CD4-positive, alpha-beta T cell treated with Interleukin-6 for 4 hours (primary cell): ENCODE measurements at places on chromosomes 1 and 21.

DNA sequence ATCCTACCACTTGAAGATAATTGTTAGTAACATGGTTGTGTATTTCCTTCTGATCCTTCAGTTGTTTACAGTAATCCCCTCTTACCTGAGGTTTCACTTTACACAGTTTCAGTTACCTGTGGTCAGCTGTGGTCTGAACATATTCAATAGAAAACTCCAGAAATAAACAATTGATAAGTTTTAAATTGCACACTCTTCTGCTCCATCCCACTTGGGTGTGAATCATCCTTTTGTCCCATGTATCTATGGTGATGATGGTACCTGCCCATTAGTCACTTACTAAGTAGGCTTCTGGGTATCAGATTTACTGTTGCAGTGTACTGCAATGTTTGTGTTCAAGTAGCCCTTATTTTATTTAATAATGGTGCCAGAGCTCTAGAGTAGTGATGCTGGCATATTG, 62.5 kb downstream of the OSBPL9 start:
- DNase-seq: no peak

DNA sequence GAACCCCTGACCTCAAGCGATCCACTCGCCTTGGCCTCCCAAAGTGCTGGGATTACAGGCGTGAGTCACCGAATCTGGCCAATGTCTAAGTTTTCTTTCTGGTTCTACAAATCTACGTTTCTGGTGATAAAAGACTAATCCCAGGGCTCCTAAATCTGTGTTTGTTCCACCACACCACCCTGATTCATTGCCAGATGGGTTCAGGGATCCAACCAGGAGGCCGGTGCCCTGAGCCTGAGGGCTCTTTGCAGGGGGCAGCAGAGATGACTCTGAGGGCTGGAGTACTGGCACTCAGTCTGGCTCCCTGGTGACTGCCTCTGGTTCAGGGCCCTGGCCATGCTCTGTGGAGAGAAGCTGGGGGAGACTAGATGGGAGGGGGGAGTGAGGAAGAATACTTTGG, 10.5 kb upstream of the OPRD1 start:
- DNase-seq: no peak

DNA sequence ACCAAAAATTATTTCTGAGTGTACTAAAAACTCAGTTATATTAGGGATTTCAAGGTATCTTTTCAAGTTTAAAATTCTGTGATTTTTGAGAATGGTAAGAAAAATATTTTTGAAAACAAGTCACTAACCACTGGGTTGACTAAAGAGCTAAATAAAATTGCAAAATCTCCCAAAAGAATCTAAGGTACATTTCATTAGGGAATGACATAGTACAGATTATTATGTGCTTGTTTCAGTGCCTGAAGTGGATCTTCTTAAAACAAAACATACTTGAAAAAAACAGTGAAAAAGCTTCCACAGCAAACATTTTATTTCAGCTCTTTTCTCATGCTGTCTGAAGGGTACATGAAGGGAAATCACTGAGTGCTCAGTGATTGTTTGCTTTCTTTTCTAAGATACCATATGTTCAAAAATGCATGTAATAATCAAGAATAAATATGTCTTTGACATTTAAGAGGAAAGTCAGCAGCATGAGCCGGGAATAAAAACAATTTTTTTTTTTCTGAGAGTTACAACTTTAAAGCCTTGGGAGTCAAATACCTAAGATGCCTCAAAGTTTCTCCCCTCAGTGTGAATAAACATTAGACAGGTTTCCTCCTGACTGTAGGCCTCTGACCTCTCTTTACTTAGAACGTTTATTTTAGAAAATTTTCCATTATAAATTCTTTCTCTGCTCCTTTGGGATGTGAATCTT, 200.7 kb downstream of the KCNT2 start:
- no peak for DNase-seq

GRCh38 chr1:168476588-168477385, 67.0 kb downstream of the XCL2 start:
- DNase-seq: no peak

DNA sequence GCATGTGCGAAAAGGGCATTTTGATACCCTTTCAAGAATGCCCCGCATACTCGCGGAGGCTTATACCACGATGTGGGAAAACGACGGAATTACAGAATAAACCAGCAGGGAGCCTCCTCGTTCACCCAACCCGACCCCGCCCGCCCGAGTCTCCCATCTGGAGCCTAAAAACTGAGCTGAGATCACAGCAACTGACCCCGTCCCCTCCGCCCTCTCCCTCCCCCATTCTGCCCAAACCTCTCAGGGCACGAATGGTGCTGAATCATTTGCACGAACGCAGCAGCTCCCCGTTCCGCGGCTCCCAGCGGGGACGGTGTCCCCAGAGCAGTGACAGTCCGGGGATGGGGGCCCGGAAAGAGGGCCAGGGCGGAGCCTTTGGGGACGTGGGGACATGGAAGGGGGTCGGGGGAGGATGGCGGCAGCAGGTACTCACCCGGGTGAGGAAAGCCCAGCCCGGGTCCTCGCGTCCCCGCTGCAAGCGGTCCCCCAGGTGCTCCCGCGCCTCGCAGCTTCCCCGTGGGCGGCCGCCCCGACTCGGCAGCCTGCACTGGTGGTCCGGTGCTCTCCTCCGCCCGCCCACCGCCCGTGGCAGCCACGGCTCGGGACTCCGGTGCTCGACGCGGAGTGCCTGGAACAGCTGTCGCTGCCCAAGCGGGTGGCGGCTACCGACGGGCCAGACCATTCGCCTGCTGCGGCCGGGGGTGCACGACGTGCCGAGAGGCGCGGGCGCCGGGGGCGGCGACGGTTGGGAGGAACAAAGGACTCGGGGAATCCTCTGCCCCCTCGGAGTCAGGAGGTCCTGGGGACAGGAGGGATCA, at the start of gene TTLL7:
TSS of gene TTLL7 (minus strand) at position 635 of the 818 bp plus-strand sequence. CDS start 46,921 bp downstream, outside the sequence.
- peak; percentile 42 for DNase-seq

GRCh38 chr1:221517961-221518360, 223.9 kb downstream of the DUSP10 start:
- no peak for DNase-seq

GRCh38 chr1:173453982-173454381, 23.2 kb upstream of the PRDX6 start:
- no peak for DNase-seq

GRCh38 chr1:205013683-205014367, 29.2 kb upstream of the CNTN2 start:
- no peak for DNase-seq

DNA sequence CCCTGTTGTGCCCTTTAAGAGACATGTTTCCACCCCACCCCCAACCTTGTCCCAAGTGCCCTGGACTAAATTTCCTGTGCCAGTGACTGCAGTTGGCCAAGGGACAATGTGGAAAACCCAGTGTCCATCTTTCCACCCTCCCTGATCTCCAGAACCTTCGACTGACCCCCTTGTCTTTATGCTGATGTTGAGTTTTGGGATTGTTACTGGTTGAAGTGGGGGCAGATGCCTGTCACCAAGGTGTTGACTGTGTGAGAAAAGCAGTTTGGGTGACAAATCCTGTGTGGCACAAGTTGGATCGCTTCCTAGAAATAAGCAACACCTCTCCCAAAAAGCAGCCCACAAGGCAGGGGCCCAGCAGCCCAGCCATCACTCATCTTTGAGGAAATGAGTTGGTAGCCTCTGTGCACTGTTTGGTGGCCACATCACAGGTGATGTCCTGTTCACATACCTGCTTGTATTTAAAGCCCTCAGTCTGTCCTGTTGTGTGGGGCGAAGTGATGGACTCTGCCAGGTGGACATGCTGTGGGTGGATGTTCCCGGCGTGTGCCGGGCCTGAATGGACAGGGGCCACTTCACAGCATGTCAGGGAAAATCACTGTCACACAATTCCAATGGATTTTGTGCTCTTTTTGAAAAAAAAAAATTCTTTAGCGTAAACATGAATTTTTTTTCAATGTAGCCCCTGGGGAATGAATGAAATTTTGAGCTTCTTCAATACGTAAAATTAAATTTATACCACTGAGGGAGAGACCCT, 6.6 kb upstream of the MIIP start:
- no peak for DNase-seq

GRCh38 chr1:40739455-40740008, 44.1 kb upstream of the KCNQ4 start:
- DNase-seq: no peak

GRCh38 chr1:23585321-23586022, 26.2 kb upstream of the ID3 start:
- DNase-seq: no peak

DNA sequence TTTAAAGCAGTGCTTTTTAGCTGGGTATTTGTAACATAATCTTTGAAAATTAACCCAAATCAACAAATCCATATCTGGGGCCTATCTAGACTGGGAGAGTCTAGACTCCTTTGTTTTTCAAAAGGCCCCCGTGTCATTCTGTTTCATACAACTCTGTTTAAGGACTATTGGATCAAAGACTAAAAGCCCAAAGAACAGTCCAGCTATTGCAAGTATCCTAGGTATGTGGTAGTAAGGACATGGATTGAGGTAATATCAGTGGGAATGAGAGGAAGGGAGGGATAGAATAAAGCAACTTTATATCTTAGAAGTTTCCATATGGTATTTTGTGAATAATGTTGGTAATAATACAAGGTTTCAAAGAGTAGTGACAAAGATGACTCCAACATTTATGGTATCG, 18.2 kb downstream of the KIF1B start:
- DNase-seq: no peak

- DNase-seq: no peak
Measured at GRCh38 chr21:41691205-41692184, 75.4 kb downstream of the RIPK4 start.

DNA sequence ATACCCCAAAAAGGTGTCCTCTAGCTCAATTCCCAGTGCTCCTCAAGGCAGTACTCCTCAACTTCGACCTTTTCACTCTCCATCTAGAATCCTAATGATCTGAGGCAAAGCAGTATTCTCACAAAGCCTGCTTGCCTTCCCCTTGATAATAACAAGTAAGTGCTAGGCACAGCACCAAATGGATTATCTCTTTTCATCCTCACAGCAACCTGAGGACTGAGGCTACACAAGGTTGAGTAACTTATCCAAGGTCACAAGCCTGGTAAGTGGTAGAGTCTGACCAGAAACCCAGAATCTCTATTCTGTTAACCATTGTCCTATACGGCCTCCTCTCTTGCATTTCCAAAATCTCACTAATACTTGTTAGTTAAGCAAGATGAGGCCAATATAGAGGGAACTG, 5.1 kb downstream of the SYDE2 start:
- no peak for DNase-seq

DNA sequence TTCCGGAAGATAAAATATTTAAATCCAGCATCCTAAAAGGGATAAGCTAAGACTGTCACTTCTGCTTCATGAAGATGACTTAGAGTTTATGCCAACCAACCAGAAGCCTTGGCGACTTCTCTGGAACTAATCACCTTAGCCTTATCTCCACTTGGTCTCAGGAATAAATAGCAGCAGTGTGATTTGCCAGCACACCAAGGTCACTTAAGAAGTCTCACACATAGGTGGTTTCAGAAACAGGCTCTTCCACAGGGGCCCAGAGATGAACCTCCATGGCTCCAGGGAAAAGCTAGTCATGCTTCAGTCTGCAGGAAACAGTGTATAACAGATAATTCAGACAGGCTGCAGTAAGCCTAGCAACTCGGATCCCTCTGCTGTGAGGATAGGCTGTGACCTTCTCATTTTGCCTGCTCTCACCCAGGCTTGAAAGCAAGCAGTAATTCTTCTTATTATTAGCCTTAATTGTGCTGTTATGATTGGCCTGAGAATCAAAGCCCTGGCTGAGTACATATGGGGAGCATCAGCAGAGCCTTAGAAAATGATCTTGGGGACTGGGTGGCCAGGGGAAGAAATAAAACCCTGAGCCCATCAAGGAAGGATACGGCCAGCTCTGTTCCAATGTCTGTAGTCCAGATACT, 84.7 kb downstream of the WLS start:
- no peak for DNase-seq

DNA sequence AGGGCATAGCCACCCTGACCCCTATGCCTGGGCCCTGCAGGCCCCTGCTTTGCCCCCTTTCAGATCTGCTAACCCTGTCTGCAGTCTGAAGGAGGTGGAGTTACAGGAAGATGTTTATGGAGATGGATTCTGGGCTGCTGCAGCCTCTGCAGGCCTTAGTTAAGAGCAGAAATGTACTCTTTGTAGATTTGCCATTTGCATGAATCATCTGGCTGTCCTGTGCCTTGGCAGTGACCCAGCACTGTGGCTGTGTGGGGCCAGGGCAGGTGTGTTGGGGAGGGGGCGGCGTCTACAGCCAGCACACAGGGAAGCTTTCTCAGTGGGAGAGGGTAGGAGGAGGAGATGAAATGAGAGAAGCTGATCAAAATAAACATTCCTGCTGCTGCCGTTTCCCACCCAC, 867.3 kb downstream of the PLA2G4A start:
- no peak for DNase-seq

DNA sequence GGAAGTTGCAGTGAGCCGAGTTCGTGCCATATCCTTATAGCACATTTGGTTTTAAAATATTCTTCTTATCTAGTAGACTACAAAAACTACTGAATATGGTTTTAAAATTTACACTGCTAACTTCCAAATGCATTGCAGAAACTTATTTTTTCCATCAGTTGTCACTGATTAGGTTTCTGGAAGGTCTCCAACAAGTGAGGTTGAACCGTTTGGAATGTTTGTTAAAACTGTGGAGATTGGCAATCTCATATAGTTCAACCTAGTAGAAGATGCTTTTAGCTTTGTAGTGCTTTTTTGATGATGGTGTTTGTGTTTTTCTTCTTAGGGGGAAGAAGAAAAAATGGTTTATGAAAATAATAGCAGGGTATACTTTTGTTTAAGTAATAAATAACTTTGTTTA, 12.9 kb downstream of the CENPF start:
- DNase-seq: no peak

DNA sequence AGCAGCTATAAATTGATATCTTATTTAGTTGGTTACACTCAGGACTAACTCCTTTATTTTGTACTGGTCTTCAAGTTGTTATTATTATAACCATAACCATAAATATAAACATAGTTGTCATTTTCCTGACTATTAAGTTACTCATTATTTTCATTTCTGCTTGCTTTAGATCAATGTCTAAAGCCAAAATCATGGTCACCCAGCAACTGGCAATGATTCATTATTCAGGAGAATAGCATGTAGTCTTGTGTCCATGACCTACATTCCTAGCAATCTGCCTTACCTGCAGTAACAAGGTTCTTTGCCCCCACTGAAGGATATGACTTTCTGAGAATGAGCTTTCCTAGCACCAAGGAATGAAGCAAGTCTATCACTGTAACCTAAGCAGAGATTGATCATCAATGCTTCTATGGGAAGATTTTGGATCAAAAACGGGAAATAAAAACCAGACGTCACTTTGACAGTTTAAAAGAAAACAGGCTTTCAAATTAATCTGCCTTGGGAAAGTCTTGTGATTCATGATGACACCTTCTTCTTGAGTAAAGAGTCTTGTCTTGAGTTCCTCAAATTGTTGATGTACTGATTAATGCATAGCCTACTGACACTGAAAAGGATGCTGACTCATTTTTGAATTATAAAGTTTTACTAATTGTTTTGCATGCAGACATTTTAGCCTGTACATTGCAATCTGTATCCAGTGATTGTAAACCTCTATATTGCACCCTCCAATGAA, 203.3 kb upstream of the IVNS1ABP start:
- no peak for DNase-seq

GRCh38 chr1:181326348-181326747, 157.0 kb upstream of the CACNA1E start:
- no peak for DNase-seq
